Stomach (tissue), 19 donors: ENCODE measurements at places on chromosomes 5 and 9. TPM values are rescaled to one million over a fixed set of nuclear protein-coding genes. Genes with fewer than 3 reads are reported as not detected.

GRCh38 chr5:157859227-157859575 is 256 bp upstream of the CLINT1 start:
- no peaks in the 10 kb centered on the region for H3K27me3 ChIP-seq
- H3K27ac ChIP-seq = peak overlapping the region; percentile 95
- no peak for DNase-seq

DNA sequence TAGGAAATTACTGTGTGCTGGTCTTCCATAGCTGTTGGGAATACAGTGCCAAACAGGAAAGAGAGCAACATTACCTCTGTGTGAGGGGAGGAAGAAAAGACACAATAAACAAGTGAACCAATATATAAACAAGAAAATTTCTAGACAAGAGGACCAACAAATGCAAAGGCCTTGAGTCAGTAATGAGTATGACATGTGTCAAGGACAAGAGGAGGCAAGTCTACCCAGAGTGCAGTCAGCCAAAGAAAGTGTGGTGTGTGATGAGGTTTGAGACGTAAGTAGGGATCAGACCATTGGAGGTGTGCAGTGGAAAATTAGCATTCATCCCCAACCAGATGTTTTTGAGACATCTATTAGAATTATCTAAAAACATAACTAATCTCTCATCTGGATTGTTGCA is 69.5 kb upstream of the CDH6 start:
- no peak overlapping the region for H3K4me3 ChIP-seq
- H3K27ac ChIP-seq = no peak overlapping the region
- no peaks in the 10 kb centered on the region for H3K36me3 ChIP-seq
- H3K4me1 ChIP-seq = no peaks in the 10 kb centered on the region
- no peak for DNase-seq

Gene ZDHHC21
- total RNA-seq = 33.4 TPM

DNA sequence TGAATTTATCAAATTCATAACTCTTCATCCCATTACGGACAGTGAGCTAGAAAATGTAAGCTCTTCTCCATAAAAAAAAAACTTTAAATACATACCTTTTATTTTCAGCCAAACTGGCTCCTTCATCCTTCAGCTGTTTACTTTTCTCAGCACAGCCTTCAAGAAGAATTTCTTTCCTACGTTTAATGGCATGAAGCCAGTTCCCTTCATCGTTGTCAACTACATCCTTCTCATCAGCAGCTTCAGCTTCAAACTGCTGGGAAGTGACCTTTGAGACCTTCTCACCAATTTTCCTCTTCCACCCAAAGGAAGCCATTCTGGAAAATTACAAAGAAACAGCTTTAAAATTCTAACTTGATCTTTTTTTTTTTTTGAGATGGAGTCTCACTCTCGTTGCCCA is 9.1 kb downstream of the TTC33 start:
- peaks cover 15% of the 10 kb centered on the region for H3K36me3 ChIP-seq
- peaks cover 5% of the 10 kb centered on the region for H3K4me1 ChIP-seq
- H3K27me3 ChIP-seq = no peaks in the 10 kb centered on the region

Gene BARHL1
- not detected for total RNA-seq

GRCh38 chr9:33241298-33241697 is 1.3 kb downstream of the SPINK4 start:
- no peak overlapping the region for H3K4me3 ChIP-seq
- no peaks in the 10 kb centered on the region for H3K27me3 ChIP-seq
- H3K27ac ChIP-seq = no peak overlapping the region
- no peaks in the 10 kb centered on the region for H3K36me3 ChIP-seq
- H3K4me1 ChIP-seq = peaks cover 8% of the 10 kb centered on the region

DNA sequence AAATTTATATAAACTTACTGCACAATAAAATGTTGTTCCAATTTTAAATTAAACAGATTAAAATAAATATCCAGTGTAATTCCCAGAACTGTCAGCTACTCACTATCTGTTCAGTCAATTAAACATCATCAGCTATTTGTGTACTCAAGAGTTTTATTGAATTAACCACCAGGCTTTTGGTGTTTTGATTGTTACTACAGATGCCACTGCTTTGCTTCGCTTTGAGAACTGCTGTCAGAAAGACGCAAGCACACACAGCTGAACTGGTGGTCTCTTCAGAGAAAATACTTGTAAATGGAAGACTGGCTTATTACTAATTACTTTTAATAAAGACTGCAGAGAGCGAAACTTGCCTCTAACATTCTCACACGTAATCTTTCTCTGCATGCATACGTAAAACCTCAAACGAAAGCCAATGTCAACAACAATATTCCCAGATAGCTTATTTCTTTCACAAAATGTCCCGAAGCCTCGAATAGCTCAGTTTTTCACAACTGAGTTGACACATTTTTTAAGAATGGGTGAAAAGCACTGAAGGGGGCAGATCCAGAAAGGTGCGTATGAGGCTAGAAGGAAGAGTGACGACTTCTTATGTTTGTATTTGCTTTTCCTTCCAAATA is 259.6 kb upstream of the RPS23 start:
- H3K27ac ChIP-seq = no peak overlapping the region
- no peak overlapping the region for H3K4me3 ChIP-seq
- DNase-seq = no peak
- no peaks in the 10 kb centered on the region for H3K27me3 ChIP-seq
- no peaks in the 10 kb centered on the region for H3K36me3 ChIP-seq

GRCh38 chr9:129568560-129569501 is 52.1 kb downstream of the C9orf50 start:
- peak; percentile 71 for DNase-seq
- no peaks in the 10 kb centered on the region for H3K36me3 ChIP-seq
- peaks cover 36% of the 10 kb centered on the region for H3K4me1 ChIP-seq
- H3K27ac ChIP-seq = peak overlapping the region; percentile 81
- no peaks in the 10 kb centered on the region for H3K27me3 ChIP-seq

Gene C5orf34
- 1.2 TPM for total RNA-seq

Gene PRR16
- total RNA-seq = 2.3 TPM

GRCh38 chr9:76987594-76988200 is 31.8 kb upstream of the FOXB2 start:
- H3K36me3 ChIP-seq = no peaks in the 10 kb centered on the region
- H3K4me1 ChIP-seq = no peaks in the 10 kb centered on the region
- H3K4me3 ChIP-seq = no peak overlapping the region
- no peaks in the 10 kb centered on the region for H3K27me3 ChIP-seq
- no peak overlapping the region for H3K27ac ChIP-seq
- DNase-seq = no peak

Gene GARIN3
- total RNA-seq = not detected

GRCh38 chr9:108363311-108363710 is 492.5 kb downstream of the ACTL7B start:
- H3K27ac ChIP-seq = no peak overlapping the region
- no peaks in the 10 kb centered on the region for H3K36me3 ChIP-seq
- H3K27me3 ChIP-seq = no peaks in the 10 kb centered on the region
- H3K4me1 ChIP-seq = no peaks in the 10 kb centered on the region
- no peak overlapping the region for H3K4me3 ChIP-seq
- DNase-seq = no peak

GRCh38 chr9:98568909-98569469 is 139.7 kb downstream of the GABBR2 start:
- no peaks in the 10 kb centered on the region for H3K36me3 ChIP-seq
- no peak for DNase-seq
- peaks cover 25% of the 10 kb centered on the region for H3K27me3 ChIP-seq
- H3K4me1 ChIP-seq = no peaks in the 10 kb centered on the region
- no peak overlapping the region for H3K27ac ChIP-seq
- H3K4me3 ChIP-seq = no peak overlapping the region

- H3K4me3 ChIP-seq = no peak overlapping the region
- no peaks in the 10 kb centered on the region for H3K36me3 ChIP-seq
These were observed 303.6 kb downstream of the SPOCK1 start for GRCh38 chr5:137195483-137195882.

Gene ACTBL2
- total RNA-seq = not detected

Gene PKD2L2
- total RNA-seq = not detected

GRCh38 chr5:41457094-41457493 is 53.3 kb downstream of the PLCXD3 start:
- H3K27me3 ChIP-seq = no peaks in the 10 kb centered on the region
- no peak overlapping the region for H3K27ac ChIP-seq
- H3K36me3 ChIP-seq = no peaks in the 10 kb centered on the region
- no peaks in the 10 kb centered on the region for H3K4me1 ChIP-seq

DNA sequence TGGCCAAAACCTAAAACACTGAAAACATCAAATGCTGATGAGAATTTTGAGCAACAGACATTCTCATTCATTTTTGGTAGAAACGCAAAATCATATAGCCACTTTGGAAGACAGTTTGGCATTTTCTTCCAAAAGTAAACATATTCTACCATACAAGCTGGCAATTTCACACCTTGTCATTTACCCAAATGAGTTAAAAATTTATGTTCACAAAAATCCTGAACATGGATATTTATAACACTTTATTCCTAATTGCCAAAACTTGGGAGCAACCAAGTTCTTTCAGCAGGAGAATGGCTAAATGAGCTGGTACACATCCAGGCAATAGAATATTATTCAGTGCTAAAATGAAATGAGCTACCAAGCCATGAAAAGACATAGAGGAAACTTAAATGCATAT is 1270.1 kb upstream of the ACO1 start:
- H3K4me1 ChIP-seq = no peaks in the 10 kb centered on the region
- H3K27me3 ChIP-seq = no peaks in the 10 kb centered on the region
- no peak overlapping the region for H3K27ac ChIP-seq
- H3K36me3 ChIP-seq = no peaks in the 10 kb centered on the region

Gene SPINK4
- 29.5 TPM for total RNA-seq

GRCh38 chr9:126413391-126414068 is 86.9 kb downstream of the MVB12B start:
- DNase-seq = no peak
- H3K36me3 ChIP-seq = no peaks in the 10 kb centered on the region
- H3K27me3 ChIP-seq = no peaks in the 10 kb centered on the region
- no peak overlapping the region for H3K27ac ChIP-seq
- no peak overlapping the region for H3K4me3 ChIP-seq
- H3K4me1 ChIP-seq = peaks cover 10% of the 10 kb centered on the region

- DNase-seq = peak; percentile 97
- peaks cover 37% of the 10 kb centered on the region for H3K36me3 ChIP-seq
- peaks cover 90% of the 10 kb centered on the region for H3K4me1 ChIP-seq
- peak overlapping the region; percentile 88 for H3K27ac ChIP-seq
- no peak overlapping the region for H3K4me3 ChIP-seq
- no peaks in the 10 kb centered on the region for H3K27me3 ChIP-seq
These were observed 6.4 kb downstream of the ARRDC1 start for GRCh38 chr9:137611623-137612609.

Gene SURF4
- total RNA-seq = 172 TPM

DNA sequence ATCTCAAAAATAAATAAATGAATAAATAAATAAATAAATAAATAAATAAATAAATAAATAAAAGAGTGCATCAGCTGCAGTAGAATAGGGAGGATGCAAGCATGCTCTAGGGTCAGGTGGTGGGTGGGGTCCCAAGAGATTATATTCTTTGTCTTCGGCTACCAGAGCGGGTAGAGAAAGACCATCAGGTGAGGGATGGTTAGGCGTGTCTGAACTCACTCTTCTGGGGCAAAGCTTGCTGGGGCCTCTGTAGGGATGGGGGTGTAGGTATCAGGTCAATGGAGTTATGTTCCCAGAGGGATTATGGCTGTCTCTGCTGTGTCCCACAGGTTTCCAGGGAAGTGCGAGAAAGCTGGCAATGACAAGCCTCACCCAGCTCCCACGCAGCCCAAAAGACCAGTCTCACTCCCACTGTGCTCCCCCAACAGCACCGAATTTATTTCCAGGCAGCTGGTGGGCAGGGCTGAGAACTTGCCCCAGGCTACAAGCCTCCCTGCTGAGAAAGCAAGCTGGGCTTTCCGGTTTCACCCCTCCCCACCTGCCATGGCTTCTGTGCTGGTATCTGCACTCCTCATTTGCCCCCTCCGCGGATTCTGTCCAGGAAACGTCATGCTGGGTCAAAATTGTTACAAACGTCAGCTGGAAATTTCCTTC is 180.8 kb downstream of the LURAP1L start:
- no peaks in the 10 kb centered on the region for H3K4me1 ChIP-seq
- no peak for DNase-seq
- no peaks in the 10 kb centered on the region for H3K27me3 ChIP-seq
- H3K27ac ChIP-seq = no peak overlapping the region

Gene UGT3A1
- not detected for total RNA-seq

DNA sequence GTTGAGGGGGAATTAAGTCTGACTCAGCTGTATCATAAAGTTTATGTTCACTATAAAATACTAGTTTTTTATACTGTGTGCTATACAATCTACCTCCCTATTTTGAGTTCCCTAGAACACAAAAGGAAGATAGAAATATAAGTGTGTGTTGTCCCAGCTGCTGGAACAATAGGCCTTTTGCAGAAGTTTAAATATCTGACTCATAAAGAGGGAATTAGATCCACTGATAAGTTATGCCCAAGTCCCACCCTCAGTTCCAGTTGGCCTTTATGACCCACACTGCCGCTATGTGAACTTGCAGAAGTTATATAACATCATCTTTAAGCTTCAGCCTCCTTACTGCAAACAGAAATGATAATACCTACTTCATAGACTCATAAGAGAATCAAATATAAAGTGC is 88.5 kb upstream of the DAB2 start:
- DNase-seq = no peak
- no peaks in the 10 kb centered on the region for H3K36me3 ChIP-seq
- H3K27me3 ChIP-seq = no peaks in the 10 kb centered on the region
- no peak overlapping the region for H3K4me3 ChIP-seq

DNA sequence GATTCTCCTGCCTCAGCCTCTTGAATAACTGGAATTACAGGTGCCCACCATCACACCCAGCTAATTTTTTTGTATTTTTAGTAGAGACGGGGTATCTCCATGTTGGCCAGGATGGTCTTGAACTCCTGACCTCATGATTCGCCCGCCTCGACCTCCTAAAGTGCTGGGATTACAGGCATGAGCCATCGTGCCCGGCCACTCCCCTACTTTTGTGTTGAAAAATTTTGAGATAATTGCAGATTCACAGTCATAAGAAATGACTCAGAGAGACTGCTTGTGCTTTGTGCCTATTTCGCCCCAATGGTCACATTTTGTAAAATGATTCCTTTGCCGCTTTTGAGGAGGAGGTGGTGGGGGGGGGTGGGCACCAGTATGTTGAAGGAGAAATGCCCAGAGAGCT is 48.1 kb upstream of the SH3PXD2B start:
- no peak overlapping the region for H3K27ac ChIP-seq
- no peak overlapping the region for H3K4me3 ChIP-seq
- no peak for DNase-seq
- no peaks in the 10 kb centered on the region for H3K27me3 ChIP-seq
- no peaks in the 10 kb centered on the region for H3K36me3 ChIP-seq

- H3K4me3 ChIP-seq = peak overlapping the region; percentile 73
- peak overlapping the region; percentile 86 for H3K27ac ChIP-seq
- no peak for DNase-seq
- no peaks in the 10 kb centered on the region for H3K27me3 ChIP-seq
- peaks cover 26% of the 10 kb centered on the region for H3K36me3 ChIP-seq
- peaks cover 13% of the 10 kb centered on the region for H3K4me1 ChIP-seq
These were observed 661 bp downstream of the PDCL start for GRCh38 chr9:122827761-122828093.
